ENCODE measurements at places on chromosomes 7 and 10. TPM values are rescaled to one million over a fixed set of nuclear protein-coding genes. Genes with fewer than 3 reads are reported as not detected.

GRCh38 chr7:12896316-12896715 lies 208.9 kb downstream of the ARL4A start:
- H3K27ac ChIP-seq, result no peak overlapping the region
- no peak for DNase-seq
- no peaks in the 10 kb centered on the region for H3K4me1 ChIP-seq
- H3K4me3 ChIP-seq, result no peak overlapping the region
- H3K27me3 ChIP-seq, result no peaks in the 10 kb centered on the region

- H3K36me3 ChIP-seq, result no peaks in the 10 kb centered on the region
- no peaks in the 10 kb centered on the region for H3K4me1 ChIP-seq
- DNase-seq, result no peak
- H3K27me3 ChIP-seq, result no peaks in the 10 kb centered on the region
- no peak overlapping the region for H3K27ac ChIP-seq
- no peak overlapping the region for H3K4me3 ChIP-seq
These were observed 150.5 kb downstream of the ELAPOR2 start for GRCh38 chr7:86908948-86909347.

DNA sequence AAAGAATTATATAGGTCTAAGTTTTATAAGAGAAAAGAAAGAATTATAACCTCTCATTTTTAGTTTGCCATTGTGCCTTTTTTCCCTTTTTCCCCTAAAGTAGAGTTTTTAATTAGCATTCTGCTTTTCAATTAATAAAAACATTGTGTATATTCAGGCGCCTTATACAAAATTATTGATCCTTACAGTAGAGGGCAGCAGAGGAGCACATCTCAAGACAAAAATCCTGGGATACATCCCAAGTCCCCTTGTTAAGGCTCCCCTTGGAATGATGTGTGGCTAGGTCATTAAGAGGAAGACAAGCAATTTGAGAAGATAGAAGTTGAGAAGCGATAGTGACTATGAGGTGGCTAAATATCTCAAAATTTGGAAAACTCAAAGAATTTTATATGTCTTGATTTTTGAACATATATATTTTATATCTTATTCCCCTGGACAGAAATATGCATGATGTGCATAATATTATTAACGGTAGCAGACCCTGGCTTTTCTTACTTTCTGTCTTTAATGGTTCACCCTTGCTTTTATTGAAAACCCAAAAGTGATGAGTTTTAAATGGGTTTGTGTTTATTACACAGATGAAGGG lies 19.1 kb upstream of the TPK1 start:
- H3K27ac ChIP-seq, result no peak overlapping the region
- no peak for DNase-seq
- no peak overlapping the region for H3K4me3 ChIP-seq
- no peaks in the 10 kb centered on the region for H3K27me3 ChIP-seq
- no peaks in the 10 kb centered on the region for H3K4me1 ChIP-seq

GRCh38 chr10:114179148-114179547 lies at the start of gene TDRD1:
TDRD1 (plus strand) TSS chr10:114179353; CDS start chr10:114187832, 8,479 bp downstream.
- no peaks in the 10 kb centered on the region for H3K4me1 ChIP-seq
- no peaks in the 10 kb centered on the region for H3K27me3 ChIP-seq
- H3K27ac ChIP-seq, result no peak within 1 kb of the TSS
- no peaks in the 10 kb centered on the region for H3K36me3 ChIP-seq
- H3K4me3 ChIP-seq, result no peak within 1 kb of the TSS
- no peak for DNase-seq

- no peaks in the 10 kb centered on the region for H3K27me3 ChIP-seq
- H3K4me3 ChIP-seq, result no peak overlapping the region
- H3K36me3 ChIP-seq, result no peaks in the 10 kb centered on the region
- no peaks in the 10 kb centered on the region for H3K4me1 ChIP-seq
These were observed 55.4 kb upstream of the KIF5B start for GRCh38 chr10:32111585-32111984.

GRCh38 chr10:13272164-13272571 lies 27.7 kb downstream of the PHYH start:
- no peak overlapping the region for H3K4me3 ChIP-seq
- no peaks in the 10 kb centered on the region for H3K4me1 ChIP-seq
- H3K36me3 ChIP-seq, result no peaks in the 10 kb centered on the region

Gene IGFBP1
- total RNA-seq, result not detected

Gene HYAL4
- not detected for total RNA-seq

GRCh38 chr10:27534161-27534700 lies 30.1 kb downstream of the RAB18 start:
- peaks cover 20% of the 10 kb centered on the region for H3K36me3 ChIP-seq
- H3K27ac ChIP-seq, result no peak overlapping the region
- H3K4me1 ChIP-seq, result peaks cover 7% of the 10 kb centered on the region
- no peaks in the 10 kb centered on the region for H3K27me3 ChIP-seq

Gene SLC26A5
- total RNA-seq, result not detected

- no peaks in the 10 kb centered on the region for H3K36me3 ChIP-seq
- DNase-seq, result no peak
- no peak overlapping the region for H3K27ac ChIP-seq
- no peaks in the 10 kb centered on the region for H3K4me1 ChIP-seq
- H3K4me3 ChIP-seq, result no peak overlapping the region
These were observed 55.7 kb upstream of the ZRANB1 start for GRCh38 chr10:124886195-124886594.

DNA sequence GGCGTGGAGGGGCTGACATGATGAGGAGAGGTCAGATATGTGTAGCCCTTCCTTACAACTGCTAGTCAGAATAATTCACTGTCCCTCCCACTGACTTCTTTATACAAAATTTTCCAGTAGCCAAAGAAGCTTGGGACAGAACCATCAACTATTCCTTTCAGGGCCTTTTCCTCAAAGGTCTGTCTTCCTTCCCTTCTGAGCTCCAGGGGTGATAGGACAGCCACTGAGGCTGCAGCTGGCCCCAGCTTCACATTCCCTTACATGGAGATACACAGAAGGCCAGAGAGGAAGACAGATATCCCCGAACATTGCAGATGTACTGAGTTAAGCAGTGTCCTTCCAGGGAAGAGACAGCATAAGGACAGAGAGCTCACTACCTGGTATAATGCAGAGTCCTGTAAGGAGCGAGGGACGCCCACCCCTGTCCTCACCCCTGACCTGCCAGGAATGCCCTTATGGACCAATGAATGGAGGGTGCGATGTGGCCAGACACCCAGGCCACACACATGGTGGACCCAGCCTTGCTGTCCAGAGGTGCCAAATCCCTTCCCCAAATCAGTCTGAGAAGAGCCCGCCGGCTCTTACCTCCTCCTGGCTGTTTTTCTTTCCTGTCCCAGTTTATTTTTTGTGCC lies 754.7 kb downstream of the GRID1 start:
- DNase-seq, result no peak
- H3K4me1 ChIP-seq, result peaks cover 42% of the 10 kb centered on the region
- H3K27ac ChIP-seq, result no peak overlapping the region
- H3K36me3 ChIP-seq, result no peaks in the 10 kb centered on the region
- no peaks in the 10 kb centered on the region for H3K27me3 ChIP-seq

DNA sequence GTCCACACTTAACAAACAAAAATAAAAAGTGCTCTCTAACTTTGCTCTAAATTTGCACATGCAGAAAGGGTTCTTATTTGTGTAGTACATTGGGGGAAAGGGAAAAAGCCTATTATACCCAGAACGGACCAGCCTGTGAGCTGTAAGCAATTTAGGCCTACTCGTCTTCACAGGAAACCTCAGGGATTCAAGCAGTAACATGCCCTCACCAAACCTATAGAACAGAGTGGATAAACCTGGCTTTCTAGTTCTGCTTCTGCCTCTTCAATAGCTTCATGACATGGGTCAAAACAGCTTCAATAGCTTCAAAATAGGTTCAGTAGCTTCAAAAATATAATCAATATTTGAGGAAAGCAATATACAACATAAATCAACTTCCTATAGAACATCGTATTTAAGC lies 163.7 kb downstream of the ARL4A start:
- no peaks in the 10 kb centered on the region for H3K36me3 ChIP-seq
- no peak for DNase-seq
- no peak overlapping the region for H3K27ac ChIP-seq
- H3K27me3 ChIP-seq, result no peaks in the 10 kb centered on the region
- H3K4me1 ChIP-seq, result no peaks in the 10 kb centered on the region

All from CD8-positive, alpha-beta memory T cell (primary cell).